Germinal center (tissue), 1 donor: ENCODE measurements at places on chromosomes 13 and 19.
A peak's percentile ranks its signal among the peaks of the same experiment; 100 is the strongest.

DNA sequence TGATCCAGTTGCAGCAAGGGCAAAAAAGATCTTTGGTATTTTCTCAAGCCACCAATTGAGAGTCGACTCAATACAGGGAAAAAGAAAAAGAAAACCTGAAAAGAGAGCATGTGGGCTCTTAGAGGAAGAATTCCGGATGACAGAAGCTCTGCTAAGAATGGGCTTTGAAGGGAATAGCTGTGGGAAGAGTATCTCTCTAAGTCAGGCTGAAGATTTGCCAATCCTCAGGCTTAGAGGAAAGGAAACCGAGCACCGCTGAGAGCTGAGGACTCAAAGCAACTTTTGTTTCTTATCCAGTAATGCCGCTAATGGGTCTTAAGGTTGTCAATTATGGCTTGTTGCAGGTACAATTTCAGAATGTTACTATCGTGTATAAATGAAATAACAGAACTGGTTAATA, 166.4 kb downstream of the EFNB2 start:
- DNase-seq: no peak

GRCh38 chr13:35567406-35567980, 91.0 kb upstream of the MAB21L1 start:
- no peak for DNase-seq

DNA sequence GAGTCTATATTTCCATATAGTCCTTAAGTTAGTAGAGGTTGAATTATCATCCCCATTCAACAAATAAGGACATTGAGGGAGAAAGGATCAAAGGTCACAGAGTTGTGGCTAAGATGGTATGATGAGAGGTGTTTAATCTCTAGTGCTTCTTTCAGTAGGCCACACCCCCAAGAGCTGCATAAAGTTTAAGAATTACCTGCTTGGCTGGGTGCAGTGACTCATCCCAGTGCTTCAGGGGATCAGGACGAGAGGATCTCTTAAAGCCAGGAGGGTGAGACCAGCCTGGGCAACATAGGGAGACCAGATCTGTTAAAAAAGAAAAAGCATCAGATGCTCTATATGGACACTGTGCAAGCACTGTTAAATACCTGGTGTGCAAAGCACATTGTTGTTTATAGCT, 560.0 kb upstream of the KLHL1 start:
- DNase-seq: no peak

DNA sequence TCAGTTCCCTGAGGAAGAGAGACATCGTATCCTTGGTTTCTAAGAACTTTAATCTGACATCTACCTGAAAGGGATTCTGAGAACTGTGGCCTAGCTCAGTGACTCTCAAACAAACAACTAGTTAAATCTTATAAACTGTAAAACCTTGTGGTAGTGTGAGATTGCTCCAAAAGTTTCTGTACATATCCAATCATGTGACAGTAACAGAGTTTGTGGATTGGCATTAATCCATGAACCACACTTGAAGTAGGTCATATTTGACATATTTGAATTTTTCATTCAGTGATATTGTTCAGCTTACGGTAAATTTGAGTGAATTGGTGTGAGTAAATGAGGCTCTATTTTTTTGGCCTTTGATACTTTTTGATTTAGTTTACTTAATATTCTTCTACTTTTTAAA, 15.0 kb downstream of the TDRD3 start:
- DNase-seq: no peak

- DNase-seq: no peak
These were observed 139.4 kb downstream of the HS6ST3 start for GRCh38 chr13:96229356-96229755.

GRCh38 chr19:10418235-10418484, 2.2 kb upstream of the PDE4A start:
- DNase-seq: no peak

DNA sequence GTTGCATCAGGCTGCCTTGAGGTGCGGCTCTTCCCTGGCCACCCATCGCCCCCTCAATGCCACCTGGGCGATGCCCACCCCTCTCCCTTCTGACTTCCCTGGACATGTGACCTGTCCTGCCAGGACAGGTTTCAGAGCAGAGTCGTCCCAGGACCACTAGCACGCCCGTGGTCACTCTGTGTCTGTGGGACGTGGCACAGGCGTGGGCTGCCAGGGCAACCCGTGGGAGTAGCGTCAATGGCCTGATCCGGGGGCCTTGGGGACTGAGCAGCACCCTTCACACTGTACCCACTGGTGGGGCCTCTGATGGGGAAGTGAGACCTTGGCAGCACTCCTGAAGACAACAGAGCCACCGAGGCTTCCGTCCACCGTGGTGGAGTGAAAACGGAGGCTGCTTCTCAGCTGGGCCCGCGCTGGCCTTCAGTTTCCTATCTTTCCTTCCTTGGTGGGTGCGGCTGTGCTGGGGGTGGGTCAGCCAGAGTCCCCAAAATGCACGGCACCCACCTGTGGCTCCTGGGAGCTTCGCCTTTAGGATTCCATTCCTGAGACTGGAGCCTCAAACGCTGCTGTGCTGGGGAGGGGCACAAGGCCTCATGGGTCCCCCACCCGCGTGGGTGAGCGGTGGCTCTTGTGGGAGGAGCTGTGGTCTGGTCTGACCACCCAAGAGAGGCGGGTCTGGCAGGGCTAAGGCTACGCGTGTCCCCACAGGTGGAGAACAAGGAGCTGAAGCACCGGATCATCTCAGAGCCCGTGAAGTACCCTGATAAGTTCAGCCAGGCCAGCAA, 26.7 kb upstream of the TMEM255B start:
- DNase-seq: peak; percentile 24

DNA sequence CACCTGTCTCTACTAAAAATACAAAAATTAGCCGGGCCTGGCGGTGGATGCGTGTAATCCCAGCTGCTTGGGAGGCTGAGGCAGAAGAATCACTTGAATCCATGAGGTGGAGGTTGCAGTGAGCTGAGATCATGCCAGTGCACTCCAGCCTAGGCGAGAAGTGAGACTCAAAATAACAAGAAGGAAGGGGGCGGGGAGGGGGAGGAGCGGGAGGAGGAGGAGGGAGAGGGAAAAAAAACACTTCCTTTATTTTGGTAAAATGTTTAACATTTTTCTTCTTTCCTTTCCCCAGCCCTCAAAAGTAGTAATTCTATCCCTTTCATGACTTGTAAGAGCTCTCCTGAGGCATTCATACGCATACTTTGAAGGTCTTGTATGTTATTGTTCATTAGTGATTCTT, 44.3 kb downstream of the SPRY2 start:
- DNase-seq: no peak

DNA sequence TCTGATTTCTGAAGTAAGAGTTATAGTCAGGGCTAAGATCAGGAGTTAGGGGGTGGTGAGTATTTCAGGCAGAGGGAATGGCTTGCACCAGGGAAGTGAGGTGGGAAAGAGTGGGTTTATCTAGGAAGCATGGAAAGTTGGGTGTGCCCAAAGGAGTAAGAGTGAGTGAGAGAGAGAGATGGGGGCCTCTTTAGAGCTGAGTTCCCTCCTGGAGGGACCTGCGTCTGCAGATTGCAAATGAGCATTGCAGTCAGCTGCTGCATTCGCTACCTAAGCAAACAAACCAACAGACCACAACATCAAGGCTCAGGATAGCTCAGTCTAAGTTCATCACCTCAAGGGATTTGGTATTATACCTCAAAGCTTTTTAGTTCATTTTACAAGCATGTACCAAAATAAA, 405.8 kb downstream of the FGF9 start:
- DNase-seq: no peak

- DNase-seq: no peak
These were observed 70.0 kb downstream of the KCTD15 start for GRCh38 chr19:33866696-33867095.

- DNase-seq: peak; percentile 93
These were observed at the start of gene C19orf25 for GRCh38 chr19:1478934-1479707. Gene C19orf25 (minus strand): TSS chr19:1479215. CDS start chr19:1478903, 312 bp downstream.

GRCh38 chr13:105827111-105827809, 708.2 kb downstream of the EFNB2 start:
- DNase-seq: no peak

DNA sequence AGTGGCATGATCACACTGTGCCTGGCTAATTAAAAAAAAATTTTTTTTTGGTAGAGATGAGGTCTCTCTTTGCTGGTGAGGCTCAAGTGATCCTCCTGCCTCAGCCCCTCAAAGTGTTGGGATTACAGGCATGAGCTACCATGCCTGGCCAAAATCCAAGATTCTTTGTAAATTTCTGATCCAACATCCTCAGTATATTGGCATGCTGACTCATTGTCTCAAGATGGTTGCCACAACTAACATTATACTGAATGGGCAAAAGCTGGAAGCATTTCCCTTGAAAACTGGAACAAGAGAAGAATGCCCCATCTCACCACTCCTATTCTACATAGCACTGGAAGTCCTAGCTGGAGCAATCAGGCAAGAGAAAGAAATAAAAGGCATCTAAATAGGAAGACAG, 100.0 kb downstream of the KLF5 start:
- DNase-seq: no peak

- DNase-seq: no peak
These were observed 661 bp upstream of the BABAM1 start for GRCh38 chr19:17266589-17266974.

DNA sequence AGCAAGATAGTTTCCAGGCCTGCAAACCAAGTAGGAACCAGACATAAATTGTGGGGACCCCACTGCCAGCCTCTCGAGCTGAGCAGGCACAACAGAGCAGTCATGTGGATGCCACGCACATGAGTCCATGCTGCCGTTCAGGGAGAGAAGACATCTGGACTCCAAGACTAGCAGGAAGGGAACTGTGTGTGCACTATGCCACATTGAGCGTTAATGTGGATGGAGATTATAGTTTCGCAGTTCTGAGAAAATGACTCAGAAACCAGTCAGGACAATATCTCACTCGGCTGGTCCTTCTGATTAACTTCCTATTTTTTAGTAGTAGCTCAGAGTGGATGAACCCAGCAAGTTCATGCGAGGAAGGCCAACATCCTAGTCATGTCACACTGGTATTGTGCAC, 124.9 kb downstream of the CRYL1 start:
- no peak for DNase-seq

DNA sequence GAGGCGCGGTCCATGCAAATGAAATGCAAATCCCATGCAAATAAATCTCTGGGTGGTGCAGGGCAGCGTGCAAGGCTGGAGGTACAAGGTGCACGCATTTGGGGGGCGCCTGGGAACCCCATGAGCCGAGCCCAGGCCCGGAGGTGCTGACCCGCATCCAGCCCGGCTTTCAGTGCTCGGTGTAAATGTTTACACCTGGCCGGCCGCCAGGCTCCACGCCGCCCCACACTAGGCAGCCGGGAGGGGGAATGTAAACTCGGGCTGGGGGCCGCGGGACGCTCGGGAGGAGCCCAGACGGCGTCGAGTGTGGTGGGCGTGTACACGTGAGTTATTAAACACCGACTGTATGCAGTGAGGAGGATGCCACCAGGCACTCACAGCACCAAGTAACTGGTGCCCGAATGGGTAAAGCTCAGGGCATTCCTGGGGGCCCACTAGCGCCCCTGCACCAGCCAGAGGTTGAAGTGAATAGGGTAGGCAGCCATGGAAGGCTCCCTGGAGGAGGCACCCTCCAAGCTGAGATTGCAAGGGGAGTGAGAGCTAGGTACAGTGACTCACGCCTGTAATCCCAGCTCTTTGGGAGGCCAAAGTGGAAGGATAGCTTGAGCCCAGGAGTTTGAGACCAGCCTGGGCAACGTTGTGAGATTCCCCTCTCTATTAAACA, 17.2 kb downstream of the FUT6 start:
- DNase-seq: no peak

DNA sequence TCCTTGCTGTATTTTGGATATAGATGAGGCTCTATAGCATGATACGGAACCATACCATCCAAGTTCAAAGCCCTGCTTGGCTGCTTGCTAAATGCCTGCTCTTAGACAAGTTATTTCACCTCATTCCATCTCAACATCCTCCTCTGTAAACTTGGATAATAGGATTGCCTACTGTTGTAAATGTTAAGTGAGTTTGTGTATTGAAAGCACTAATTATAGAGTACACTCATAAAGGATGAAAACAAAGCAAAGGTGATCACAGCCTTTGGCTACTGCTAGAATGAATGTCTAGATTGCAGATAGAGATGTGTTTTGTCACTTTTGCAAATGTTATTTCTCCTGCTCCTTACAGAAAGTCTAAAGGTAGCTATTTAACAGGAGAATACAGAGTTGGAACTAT, 34.3 kb upstream of the STARD13 start:
- DNase-seq: no peak

GRCh38 chr13:27782151-27782550, 10.1 kb upstream of the GSX1 start:
- no peak for DNase-seq

- DNase-seq: peak; percentile 27
These were observed 44.9 kb upstream of the USPL1 start for GRCh38 chr13:30572859-30573275.

- no peak for DNase-seq
These were observed 26.6 kb upstream of the GSX1 start for GRCh38 chr13:27765650-27766049.

- DNase-seq: no peak
These were observed 729.4 kb upstream of the MIR17HG start for GRCh38 chr13:90618133-90618532.

DNA sequence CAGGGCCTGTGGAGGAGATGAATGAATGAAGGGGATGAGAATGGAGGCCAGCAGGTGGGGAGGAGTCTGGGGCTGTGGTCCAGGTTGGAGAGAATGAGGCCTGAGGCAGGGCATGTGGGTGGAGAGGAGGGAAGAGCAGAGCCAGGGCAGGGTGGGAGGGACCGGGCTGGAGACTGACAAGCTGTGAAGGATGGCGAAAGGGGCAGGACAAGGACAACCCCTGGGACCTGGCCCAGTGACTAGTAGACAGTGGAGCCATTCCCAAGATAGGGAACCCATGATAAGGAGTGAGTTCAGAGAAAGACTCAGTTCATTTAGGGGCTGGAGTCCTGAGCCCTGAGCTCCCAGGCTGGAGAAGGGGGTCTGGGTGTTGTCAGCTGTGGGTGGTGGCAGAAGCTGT, 3.0 kb downstream of the PTH2 start:
- no peak for DNase-seq
